Naive thymus-derived CD8-positive, alpha-beta T cell (primary cell): ENCODE measurements at places on chromosomes 4 and X.

- no peak overlapping the region for H3K27ac ChIP-seq
- H3K27me3 ChIP-seq = no peaks in the 10 kb centered on the region
- no peaks in the 10 kb centered on the region for H3K4me1 ChIP-seq
- H3K4me3 ChIP-seq = no peak overlapping the region
These were observed 9.1 kb downstream of the SLIT2 start for GRCh38 chr4:20260821-20261220.

- no peak overlapping the region for H3K4me3 ChIP-seq
- H3K4me1 ChIP-seq = no peaks in the 10 kb centered on the region
- no peaks in the 10 kb centered on the region for H3K27me3 ChIP-seq
- no peak for DNase-seq
These were observed 208.8 kb downstream of the COX18 start for GRCh38 chr4:72860766-72861165.

DNA sequence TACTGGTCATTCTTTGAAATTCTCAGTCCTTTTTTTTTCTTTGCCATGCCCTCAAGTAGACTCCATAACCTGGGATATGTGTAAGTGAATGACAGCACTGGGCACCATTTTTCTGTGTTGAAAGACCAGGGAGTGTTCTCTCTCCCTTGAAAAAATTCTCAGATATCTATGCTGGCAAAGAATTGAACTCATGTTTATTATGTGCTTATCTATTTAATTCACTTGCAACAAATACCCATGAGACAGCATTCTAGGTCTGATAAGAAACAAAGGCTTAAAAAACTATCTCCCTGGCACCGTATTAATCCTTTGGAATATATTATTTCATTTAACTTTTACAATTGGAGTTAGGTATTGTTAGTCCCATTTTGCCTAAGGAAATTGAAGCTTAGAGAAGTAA is 36.7 kb downstream of the LARP7 start:
- no peaks in the 10 kb centered on the region for H3K4me1 ChIP-seq
- no peak overlapping the region for H3K27ac ChIP-seq
- no peaks in the 10 kb centered on the region for H3K27me3 ChIP-seq
- no peak overlapping the region for H3K4me3 ChIP-seq

- H3K4me1 ChIP-seq = peaks cover 2% of the 10 kb centered on the region
- H3K4me3 ChIP-seq = peak within 1 kb of the TSS; percentile 34
- no peak for DNase-seq
- peaks cover 6% of the 10 kb centered on the region for H3K27me3 ChIP-seq
- no peak within 1 kb of the TSS for H3K27ac ChIP-seq
These were observed at the start of gene CHRDL1 for GRCh38 chrX:110795645-110796406. Gene CHRDL1 (minus strand): TSS chrX:110795817. CDS start chrX:110792181, 3,636 bp downstream.

GRCh38 chr4:52685316-52685715 is 26.2 kb upstream of the USP46 start:
- no peaks in the 10 kb centered on the region for H3K4me1 ChIP-seq
- no peak overlapping the region for H3K4me3 ChIP-seq
- H3K36me3 ChIP-seq = no peaks in the 10 kb centered on the region

DNA sequence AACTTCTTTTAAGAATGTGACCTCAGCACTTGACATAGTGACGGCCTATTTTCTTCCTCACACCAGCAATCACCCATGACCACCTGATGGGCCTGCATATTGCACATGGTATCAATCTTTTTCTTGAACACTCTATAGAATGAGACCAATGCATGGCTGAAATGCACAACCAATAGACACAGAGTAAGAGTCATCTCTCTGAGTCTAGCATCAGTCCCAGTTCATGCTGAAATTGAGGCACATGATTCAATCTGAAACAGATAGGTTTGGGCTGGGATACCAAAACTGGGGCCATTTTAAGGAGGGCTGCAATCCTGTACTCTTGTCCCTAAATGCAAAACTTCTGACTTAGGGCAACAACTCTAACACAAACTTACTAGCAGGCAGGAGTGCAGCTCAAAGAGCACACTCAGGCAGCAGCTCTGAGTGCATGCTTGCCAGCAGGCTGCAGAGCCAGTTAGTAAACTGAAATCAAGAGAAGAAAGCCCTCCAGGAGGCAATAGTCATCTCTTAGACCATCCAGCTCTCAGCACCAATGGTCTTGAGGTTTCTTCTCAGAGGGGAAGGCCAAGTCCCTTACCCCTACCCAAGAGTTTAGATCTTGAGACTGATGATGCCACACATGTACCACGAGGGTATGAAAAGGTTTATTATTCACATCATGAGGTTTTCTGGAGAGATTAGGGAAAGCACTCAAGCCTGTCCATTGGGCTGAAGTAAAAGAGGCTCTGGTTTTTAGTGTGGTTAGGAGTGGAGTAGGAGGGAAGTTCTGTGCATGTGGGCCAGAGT is 24.7 kb upstream of the GPR101 start:
- no peaks in the 10 kb centered on the region for H3K36me3 ChIP-seq
- H3K4me1 ChIP-seq = no peaks in the 10 kb centered on the region
- peaks cover 16% of the 10 kb centered on the region for H3K27me3 ChIP-seq
- no peak overlapping the region for H3K4me3 ChIP-seq
- DNase-seq = no peak

- peaks cover 4% of the 10 kb centered on the region for H3K4me1 ChIP-seq
- peaks cover 4% of the 10 kb centered on the region for H3K36me3 ChIP-seq
- no peaks in the 10 kb centered on the region for H3K27me3 ChIP-seq
- no peak overlapping the region for H3K27ac ChIP-seq
- no peak overlapping the region for H3K4me3 ChIP-seq
- no peak for DNase-seq
These were observed 10.9 kb downstream of the MTHFD2L start for GRCh38 chr4:74168841-74169240.

DNA sequence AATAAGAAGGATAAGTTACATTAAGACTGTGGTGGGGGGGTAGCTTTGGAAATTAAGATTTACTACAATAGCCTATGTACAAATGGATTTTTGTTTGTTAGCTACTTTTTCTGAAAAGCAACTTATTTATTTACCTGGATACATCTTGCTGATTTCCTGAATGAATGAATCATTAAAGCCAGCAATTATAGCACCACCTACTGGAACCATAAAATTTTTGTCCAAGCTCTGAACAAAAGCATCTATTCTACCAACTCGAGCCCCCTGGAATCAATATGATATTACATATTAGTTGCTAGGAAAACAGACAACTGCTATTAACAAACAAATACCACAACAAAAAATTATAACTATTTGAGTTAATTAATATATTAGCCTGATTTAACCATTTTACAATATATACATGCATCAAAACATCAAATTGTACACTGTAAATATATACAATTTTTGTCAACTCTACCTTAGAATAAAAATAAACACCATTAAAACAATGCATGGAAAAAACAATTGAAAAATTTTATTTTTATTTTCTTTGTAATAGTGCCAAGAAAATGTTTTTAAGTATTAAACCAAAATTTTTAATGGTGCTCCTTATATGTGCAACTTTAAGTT is 15.3 kb downstream of the SEPSECS start:
- H3K36me3 ChIP-seq = peaks cover 3% of the 10 kb centered on the region
- peak; percentile 7 for DNase-seq
- no peaks in the 10 kb centered on the region for H3K27me3 ChIP-seq
- H3K4me3 ChIP-seq = no peak overlapping the region

GRCh38 chrX:18173494-18174180 is 47.0 kb downstream of the BEND2 start:
- DNase-seq = no peak
- no peaks in the 10 kb centered on the region for H3K4me1 ChIP-seq
- H3K27ac ChIP-seq = no peak overlapping the region
- H3K27me3 ChIP-seq = peaks cover 6% of the 10 kb centered on the region
- no peaks in the 10 kb centered on the region for H3K36me3 ChIP-seq
- no peak overlapping the region for H3K4me3 ChIP-seq

DNA sequence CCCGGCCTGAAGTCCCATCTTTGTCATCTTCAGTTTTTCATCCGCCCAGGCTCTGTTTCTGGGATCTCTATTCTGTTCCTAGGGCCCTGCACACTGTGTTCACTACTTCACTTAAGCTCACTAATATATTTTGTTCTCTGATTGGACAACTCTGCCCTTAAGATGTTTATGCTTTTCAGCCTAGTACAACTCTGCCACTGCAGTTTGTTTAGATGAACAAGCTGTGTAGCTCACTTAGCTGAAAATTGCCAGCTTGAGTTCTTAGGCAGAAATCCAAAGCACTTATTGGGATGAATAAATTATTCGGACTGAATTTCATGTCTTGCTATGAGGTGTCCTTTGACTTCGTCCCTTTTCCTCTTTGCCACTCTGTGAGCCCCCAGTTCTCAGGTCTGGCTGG is 60.8 kb downstream of the NYX start:
- no peaks in the 10 kb centered on the region for H3K4me1 ChIP-seq
- no peak overlapping the region for H3K4me3 ChIP-seq
- no peak overlapping the region for H3K27ac ChIP-seq
- H3K27me3 ChIP-seq = no peaks in the 10 kb centered on the region
- no peaks in the 10 kb centered on the region for H3K36me3 ChIP-seq
- DNase-seq = no peak

- DNase-seq = no peak
- no peaks in the 10 kb centered on the region for H3K27me3 ChIP-seq
- H3K4me1 ChIP-seq = no peaks in the 10 kb centered on the region
- no peak overlapping the region for H3K4me3 ChIP-seq
- H3K36me3 ChIP-seq = no peaks in the 10 kb centered on the region
These were observed 102.3 kb downstream of the LARP1B start for GRCh38 chr4:128163177-128164117.

DNA sequence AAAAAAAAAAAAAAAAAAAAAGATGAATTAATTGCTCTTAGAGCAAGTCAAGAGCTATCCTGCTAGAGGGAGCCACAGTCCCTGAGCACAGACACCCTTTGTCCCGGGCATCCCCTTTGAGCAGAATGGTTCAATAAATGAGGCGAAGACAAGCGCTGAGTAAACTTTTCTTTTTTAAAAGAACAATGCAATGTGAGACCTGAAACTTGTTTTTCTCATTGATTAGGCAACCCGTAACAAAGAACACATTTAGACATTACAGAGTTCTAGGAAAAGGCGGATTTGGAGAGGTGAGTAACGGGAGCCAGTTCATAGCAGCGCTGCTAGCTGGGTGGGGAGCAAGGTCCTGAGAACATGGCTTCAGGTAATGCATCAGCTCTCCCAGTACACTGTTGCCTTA is 46.1 kb downstream of the GRK4 start:
- no peak overlapping the region for H3K4me3 ChIP-seq
- H3K36me3 ChIP-seq = no peaks in the 10 kb centered on the region
- H3K4me1 ChIP-seq = no peaks in the 10 kb centered on the region
- H3K27ac ChIP-seq = no peak overlapping the region

DNA sequence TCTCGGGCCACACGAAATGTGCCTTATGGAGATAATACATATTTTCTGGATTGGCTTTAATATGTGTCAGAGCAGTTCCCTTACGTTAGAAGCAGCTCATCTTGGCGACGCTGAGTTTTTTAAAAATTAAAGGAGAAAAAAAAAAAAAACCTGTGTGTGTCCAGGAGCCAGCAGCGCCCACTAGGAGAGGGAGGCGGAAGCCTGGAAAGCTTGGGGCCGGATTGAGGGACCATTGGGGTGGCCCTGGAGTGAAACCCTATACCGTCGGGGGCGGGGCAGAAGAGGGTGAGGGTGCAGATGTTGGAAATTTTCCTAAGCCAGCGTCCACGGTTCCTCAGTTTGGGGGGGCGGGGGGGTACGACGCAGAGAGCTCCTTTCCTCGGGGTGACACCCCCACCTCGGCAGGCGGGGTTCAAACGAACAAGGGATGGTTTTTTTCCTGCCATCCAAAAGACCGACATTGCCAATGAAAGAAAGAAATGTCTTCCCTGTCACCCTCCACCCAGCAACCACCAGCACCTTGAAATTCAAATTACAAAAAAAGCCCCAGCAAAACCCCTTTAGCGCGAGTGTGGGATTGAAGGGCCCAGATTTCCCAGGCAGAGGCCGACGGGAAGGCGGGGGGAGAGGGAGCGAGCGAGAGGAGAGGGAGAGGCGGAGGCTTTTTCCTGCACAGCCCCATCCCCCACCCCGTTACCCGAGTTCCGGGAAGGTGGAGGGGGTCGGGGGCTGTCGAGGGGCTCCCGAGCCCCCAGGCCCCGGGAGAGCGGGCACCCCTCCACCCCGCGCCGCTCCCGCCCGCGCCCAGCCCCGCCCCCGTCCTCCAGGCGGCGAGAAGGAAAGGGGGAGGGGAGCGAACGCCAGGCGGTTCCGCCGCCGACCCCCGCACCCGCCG is 859 bp downstream of the SMARCA1 start:
- DNase-seq = peak; percentile 16
- peak overlapping the region; percentile 92 for H3K4me3 ChIP-seq
- no peaks in the 10 kb centered on the region for H3K27me3 ChIP-seq
- H3K36me3 ChIP-seq = no peaks in the 10 kb centered on the region

DNA sequence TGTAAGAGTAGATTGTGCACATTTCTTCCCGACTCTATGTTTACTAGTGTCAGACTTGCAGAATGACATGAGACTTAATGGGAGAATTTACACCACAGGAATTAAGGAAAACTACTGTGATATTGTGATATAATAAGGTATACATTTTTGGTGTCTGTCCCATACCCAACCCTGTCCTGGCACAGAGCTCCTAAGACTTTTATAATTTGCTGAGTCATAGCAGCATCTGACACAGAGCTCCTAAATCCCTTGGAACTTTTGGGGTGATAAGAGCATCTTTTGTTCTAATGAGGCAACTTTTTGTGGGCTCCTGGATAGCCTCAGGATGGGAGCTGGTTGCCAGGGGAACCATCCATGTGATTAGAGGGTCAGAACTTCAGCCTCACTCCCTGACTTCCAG is 1607.0 kb downstream of the RPA4 start:
- no peaks in the 10 kb centered on the region for H3K4me1 ChIP-seq
- H3K27me3 ChIP-seq = no peaks in the 10 kb centered on the region
- no peaks in the 10 kb centered on the region for H3K36me3 ChIP-seq
- H3K27ac ChIP-seq = no peak overlapping the region
- DNase-seq = no peak
- no peak overlapping the region for H3K4me3 ChIP-seq

DNA sequence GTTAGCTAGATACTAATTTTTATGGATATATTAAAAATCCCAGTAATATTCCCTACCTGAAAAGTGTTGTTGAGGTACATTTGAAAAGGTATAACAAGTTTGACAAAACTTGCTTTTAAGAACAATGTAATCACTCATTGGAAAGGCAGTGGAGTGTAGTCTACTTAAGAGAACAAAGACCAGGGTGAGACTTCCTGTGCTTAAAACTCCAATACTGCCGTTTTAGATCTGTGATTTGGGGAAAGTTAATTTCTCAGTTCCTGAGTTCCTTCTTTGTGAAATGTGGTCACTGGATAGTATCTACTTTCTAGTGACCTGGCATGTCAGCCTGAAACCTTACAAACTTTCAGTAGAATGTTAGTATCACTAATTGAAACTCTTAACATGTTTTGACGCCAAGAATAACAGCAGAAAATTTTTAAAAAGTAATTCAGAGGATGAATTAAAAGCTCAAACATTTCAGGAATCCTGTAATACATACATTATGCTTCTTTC is 56.8 kb downstream of the PCDH7 start:
- no peaks in the 10 kb centered on the region for H3K36me3 ChIP-seq
- H3K27ac ChIP-seq = no peak overlapping the region
- no peak overlapping the region for H3K4me3 ChIP-seq
- no peaks in the 10 kb centered on the region for H3K27me3 ChIP-seq
- H3K4me1 ChIP-seq = no peaks in the 10 kb centered on the region
- no peak for DNase-seq

GRCh38 chrX:116238567-116239255 is 68.2 kb downstream of the AGTR2 start:
- H3K36me3 ChIP-seq = no peaks in the 10 kb centered on the region
- H3K4me3 ChIP-seq = no peak overlapping the region
- H3K27ac ChIP-seq = no peak overlapping the region
- no peaks in the 10 kb centered on the region for H3K27me3 ChIP-seq

- DNase-seq = no peak
- H3K27me3 ChIP-seq = no peaks in the 10 kb centered on the region
- no peaks in the 10 kb centered on the region for H3K4me1 ChIP-seq
- peak overlapping the region; percentile 31 for H3K27ac ChIP-seq
- no peak overlapping the region for H3K4me3 ChIP-seq
These were observed 32.4 kb upstream of the CD99 start for GRCh38 chrX:2658585-2659292.
